Skeletal muscle cell (primary cell): ENCODE measurements at places on chromosomes 11 and 22.
A peak's percentile ranks its signal among the peaks of the same experiment; 100 is the strongest.

- DNase-seq: peak; percentile 87
These were observed 32.2 kb upstream of the PLET1 start for GRCh38 chr11:112292785-112293407.

DNA sequence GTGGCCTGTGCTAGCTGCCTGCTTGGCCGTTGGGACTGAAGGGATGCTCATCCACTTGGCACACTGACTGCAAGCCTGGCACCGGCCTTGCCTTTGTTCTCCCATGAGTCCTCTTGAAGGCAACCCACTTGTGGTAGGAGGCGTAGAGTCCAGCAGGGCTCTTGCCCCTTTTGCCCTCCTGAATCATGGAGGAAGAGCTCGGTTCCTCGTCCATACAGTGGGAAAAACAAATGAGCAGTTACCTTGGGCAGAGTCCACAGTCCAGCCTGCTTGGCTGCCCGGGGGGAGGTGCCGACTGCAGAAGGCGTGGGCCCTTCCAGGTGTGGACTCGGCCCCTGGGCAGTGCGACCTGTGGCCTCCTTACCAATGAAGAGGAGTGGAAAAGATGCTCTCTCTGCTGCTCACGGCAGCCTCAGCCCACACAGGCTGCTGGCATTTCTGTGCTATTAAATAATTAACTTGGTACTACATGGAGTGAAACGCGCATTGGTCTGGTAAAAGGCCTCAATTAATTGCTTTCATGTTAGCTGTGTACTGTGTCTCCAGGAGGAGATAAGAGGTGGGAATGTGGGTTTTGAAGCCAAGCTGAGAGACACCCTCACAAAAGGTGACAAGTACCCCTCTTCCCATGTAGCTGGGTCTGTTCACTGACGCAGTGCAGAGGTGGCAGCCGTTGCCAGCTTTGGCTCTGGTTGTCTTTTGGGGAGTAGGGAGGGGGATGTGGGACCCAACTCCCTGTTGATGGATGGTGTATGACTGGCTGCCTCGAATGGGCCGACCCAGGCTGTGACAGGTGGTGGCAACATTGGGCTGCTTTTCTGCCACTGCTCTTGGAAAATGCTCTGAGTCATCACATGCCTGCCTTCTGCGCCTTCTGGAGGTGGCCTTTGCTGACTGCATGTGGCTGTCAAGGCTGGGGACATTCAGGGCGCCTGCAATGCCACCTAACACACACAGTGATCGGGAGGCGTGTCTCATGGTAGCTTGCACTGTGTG is 26.8 kb upstream of the B3GAT1 start:
- DNase-seq: no peak

DNA sequence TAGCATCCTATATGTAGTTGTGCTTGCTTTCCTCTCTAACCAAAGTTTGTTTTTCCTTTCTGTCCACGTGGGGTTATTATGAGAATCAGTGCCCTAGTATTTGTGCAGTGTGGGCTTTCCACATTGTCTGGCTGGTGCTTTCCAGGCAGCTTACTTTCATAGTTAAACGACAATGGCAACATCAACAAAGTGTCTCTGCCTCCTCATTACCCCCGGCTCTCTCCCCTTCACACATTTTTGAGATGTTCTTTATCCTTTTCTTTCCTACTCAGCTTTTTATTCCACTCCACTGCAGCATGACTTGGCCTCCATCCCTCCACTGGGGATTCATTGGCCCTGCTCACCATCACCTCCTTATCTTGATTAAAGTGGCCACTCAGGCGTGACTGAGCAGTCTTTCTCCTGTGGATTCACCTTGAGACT is 19.1 kb downstream of the SPECC1L start:
- no peak for DNase-seq

DNA sequence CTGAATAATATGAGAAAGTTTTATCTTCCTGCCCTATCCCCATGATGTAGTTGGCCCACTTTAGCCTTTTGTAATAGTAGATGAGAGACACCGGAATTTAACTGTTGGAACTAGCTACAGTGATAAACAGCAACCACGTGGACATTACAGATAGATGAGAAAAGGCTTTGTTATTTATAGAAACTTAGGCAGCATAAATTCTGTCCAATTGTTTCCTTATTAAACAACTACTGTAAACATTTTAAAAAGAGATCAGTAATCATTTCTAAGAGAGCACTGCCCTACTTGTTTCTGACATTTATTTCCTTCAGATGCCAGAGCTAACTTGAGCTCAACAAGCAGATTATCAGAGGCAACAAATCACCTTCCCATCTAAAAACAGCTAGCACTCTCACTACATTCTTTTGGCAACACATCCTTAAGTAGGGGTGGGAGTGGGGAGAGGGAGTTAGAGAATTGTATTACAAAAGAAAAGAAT is 63.1 kb downstream of the SOX6 start:
- no peak for DNase-seq

GRCh38 chr11:87616511-87616910 is 558.7 kb downstream of the RAB38 start:
- DNase-seq: no peak

- DNase-seq: no peak
These were observed 36.5 kb downstream of the SYTL2 start for GRCh38 chr11:85774256-85775101.

DNA sequence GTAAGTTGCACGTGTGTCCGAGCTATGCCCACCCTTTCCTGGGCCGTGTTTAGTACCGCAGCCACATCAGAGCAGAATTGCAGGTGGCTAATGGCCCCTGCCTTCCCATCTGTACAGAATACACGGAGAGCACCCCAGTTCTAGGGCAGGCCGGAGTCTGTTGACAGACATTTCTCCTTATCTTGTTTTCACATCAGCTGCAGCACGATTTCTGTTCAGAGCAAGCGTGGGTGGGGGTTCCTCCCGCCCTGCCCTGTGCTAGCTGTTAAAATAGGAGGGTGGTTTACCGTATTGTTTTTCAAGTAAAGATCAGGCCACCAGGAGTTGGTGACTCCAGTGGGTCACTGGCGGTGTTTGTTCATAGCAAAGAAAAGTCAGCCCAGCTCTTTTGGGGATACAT is 41.1 kb downstream of the UBASH3B start:
- DNase-seq: no peak

GRCh38 chr11:30876663-30877396 is 290.7 kb upstream of the MPPED2 start:
- peak; percentile 19 for DNase-seq

DNA sequence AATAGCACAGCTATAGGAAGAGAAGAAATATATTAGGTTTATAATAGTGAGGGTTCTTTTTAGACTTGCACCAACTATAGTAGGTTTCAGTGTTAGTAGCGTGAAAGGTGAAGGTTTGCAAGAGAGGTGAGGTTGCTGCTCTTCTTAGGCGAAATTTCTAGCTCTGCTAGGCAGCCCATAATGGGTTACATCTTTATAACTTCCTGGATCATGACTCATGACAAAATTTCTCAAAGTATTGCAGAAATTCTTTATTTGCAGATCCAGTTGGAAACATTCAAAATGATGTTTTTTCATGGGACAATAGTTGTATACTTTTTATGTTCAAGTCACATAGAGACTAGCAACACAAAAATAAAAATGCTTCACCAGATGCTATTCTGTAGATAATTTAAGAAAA is 260.0 kb downstream of the SOX6 start:
- no peak for DNase-seq

GRCh38 chr11:80815752-80816453 is 1375.1 kb upstream of the TENM4 start:
- DNase-seq: no peak

- DNase-seq: no peak
These were observed 1068.3 kb downstream of the OPCML start for GRCh38 chr11:132464003-132464342.

- DNase-seq: no peak
These were observed 523.7 kb downstream of the INSC start for GRCh38 chr11:15638386-15638787.

DNA sequence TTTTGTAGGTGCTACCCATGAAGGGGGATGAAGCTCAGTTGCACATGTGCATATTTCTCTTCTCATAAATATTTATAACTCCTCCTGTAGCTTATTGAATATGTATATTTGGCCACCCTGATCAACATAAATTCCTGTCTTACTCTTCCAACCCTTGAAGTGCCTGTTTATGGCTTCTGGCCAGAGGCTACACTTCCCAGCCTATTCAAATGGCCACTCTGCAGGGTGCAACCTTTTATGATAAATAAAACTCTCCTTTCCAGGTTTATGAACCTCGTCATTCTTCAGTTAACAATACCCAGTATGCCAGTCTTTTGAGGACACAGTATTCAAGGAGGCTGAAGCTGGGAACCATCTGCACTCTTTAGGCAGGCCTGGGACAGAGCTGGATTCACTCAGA is 2.6 kb upstream of the RTL6 start:
- DNase-seq: no peak

- DNase-seq: no peak
These were observed 87.8 kb upstream of the CRYBB3 start for GRCh38 chr22:25111579-25112517.

DNA sequence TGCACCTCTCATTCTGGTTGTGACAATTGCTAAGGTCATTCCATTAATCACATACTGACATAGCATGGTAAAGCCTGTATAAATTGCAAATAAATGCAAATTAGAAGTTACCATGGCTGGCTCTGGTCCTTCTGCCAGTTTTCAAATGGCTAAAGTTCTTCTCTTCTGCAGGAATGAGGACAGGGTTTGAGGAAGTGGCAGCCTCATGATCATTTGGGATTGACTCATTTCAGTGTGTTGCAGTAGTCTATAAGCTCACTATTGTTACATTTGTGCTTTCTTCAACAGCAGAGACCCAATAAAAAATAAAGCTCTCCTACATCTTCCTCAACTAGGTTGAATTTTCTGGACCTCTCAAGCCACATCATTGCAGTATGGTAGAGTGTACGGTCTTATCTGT is 60.3 kb downstream of the NECTIN1 start:
- DNase-seq: no peak

GRCh38 chr22:29351891-29352290 is 36.4 kb upstream of the RASL10A start:
- DNase-seq: no peak

GRCh38 chr22:26287382-26288225 is 118.3 kb downstream of the SEZ6L start:
- DNase-seq: no peak

- no peak for DNase-seq
These were observed 99.9 kb upstream of the CD44 start for GRCh38 chr11:35039076-35039475.

GRCh38 chr11:10969387-10969786 is 111.5 kb upstream of the ZBED5 start:
- DNase-seq: no peak

GRCh38 chr11:65591939-65592857 is 3.4 kb downstream of the KCNK7 start:
- no peak for DNase-seq

DNA sequence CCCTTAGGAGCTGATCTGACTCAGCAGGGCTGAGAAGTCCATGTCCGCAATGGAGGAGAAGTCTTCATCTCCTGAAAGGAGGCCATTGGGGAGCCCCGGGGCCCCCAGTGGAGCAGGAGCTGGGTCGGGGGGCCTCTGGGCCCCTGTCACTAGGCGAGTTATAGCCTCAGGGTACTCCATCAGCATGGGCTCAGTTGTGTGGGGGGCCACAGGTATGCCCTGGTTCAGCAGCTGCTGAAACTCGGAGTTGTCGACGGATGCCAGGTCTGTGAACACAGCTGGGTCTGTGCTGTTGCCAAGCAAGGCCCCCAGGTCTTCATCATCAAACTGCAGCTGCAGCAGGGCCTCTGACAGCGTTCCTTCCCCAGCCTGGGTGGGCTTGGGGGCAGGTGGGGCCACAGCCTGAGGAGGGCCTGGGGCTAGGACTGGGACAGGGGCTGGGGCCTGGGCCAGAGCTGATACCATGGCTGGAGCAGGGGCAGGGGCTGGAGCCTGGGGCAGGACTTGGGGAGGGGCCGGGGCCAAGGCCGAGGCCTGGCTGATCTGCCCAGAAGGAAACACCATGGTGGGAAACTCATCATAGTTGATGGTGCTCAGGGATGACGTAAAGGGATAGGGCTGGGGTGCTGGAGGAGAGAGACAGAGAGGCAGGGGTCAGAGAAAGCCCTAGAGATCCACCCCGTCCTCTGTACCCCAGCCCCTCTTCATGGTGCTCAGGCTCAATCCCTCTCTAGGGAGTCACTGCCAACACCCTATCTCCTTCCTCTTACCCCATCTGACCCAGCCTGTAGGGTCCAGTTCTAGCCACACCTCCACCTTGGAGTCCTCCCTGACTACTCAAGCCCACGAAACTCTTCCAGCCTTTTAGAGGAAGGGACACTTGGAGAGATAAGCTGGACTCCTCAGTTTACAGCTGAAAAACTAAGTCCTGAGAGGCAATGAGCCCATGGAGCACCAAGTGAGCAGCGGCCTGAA is 8.1 kb downstream of the RELA start:
- DNase-seq: no peak
